SJCRH30 (cell line): ENCODE measurements at places on chromosomes 6 and 20. TPM values are rescaled to one million over a fixed set of nuclear protein-coding genes. Genes with fewer than 3 reads are reported as not detected.

DNA sequence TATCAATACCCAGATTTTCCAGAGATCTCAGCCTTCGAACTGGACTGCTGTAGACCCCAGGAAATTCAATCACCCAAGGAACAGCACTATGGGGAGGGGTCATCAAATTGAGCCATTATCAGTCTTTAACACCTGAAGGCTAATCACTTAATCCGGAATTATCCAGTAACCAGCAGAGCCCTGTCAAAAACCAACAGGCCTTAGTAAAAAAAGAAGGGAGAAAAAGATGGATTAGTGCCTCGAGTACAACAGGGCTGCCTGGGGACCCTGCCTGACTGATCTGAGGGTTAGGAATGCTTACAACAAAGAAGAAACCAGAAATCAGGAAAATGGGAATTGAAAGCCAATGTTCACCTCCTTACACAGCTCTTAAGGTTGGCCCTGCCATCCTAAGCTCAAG, 7.6 kb downstream of the RRAGD start:
- no peak overlapping the region for H3K27ac ChIP-seq
- H3K36me3 ChIP-seq: no peaks in the 10 kb centered on the region; the same call in 1 of the 2 replicates
- peaks cover 6% of the 10 kb centered on the region; the same call in 1 of the 2 replicates for H3K4me1 ChIP-seq
- no peak for DNase-seq

DNA sequence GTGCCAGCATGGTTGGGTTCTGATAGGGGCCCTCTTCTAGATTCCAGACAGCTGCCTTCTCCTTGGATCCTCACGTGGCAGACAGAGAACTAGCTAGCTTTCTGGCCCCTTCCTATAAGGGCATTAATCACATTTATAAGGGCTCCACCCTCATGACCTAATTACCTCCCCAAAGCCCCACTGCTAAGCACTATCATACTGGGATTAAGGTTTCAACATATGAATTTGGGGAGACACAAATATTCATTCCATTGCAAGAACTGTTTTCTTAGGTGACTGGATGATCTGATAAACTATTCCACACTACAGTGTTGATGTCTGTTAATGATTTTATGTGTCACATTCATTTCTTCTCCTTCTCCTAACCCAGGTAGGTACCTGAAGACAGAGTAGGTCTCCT, 135.8 kb upstream of the COL21A1 start:
- H3K4me1 ChIP-seq: peaks cover 46% of the 10 kb centered on the region
- H3K27me3 ChIP-seq: no peaks in the 10 kb centered on the region
- H3K27ac ChIP-seq: peak overlapping the region; percentile 90

The SYCP2L gene
- 3.0 and 3.5 TPM in 2 replicates for total RNA-seq

DNA sequence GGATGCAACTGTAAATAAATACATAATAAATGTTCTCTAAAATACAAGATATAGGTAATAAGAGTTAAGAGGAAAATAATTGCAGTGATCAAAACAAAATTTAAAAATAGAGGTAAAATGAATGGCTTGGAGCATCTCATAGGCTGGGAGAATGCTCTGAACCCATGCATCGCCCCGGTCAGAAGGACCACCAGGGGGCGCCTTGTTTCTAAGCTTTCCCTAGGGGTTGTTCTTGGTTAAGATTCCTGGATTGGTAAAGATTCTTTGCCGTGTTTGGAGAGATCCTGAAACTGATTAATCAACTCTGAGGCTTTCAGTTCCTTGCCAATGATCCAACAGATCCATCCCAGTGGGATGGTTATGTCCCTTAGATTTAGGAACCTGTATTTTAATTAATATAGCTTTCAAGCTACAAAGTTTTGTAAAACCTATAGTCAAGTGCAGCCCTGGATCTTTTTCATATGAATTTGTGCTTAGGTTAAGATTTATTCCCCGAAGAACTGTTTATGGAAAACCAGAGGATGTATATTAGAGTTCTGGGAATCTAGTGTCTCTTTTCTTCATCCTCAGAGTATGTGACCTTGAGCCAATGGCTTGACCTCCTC, 45.3 kb upstream of the PRELID3B start:
- H3K36me3 ChIP-seq: no peaks in the 10 kb centered on the region
- peaks cover 13% of the 10 kb centered on the region for H3K4me1 ChIP-seq
- peak; percentile 98 for DNase-seq

GRCh38 chr6:90465686-90466085, 121.2 kb downstream of the MAP3K7 start:
- H3K4me1 ChIP-seq: no peaks in the 10 kb centered on the region
- no peaks in the 10 kb centered on the region for H3K27me3 ChIP-seq
- DNase-seq: no peak
- H3K27ac ChIP-seq: no peak overlapping the region
- no peaks in the 10 kb centered on the region for H3K36me3 ChIP-seq
- no peak overlapping the region for H3K4me3 ChIP-seq

- no peak overlapping the region for H3K4me3 ChIP-seq
- no peaks in the 10 kb centered on the region for H3K36me3 ChIP-seq
- H3K4me1 ChIP-seq: no peaks in the 10 kb centered on the region
- no peaks in the 10 kb centered on the region for H3K27me3 ChIP-seq
- no peak overlapping the region for H3K27ac ChIP-seq
Observed at GRCh38 chr6:155038104-155038503, 43.0 kb downstream of the TIAM2 start.

The RNF144B gene
- 0.05 and 0.20 TPM in 2 replicates for total RNA-seq

- H3K36me3 ChIP-seq: no peaks in the 10 kb centered on the region
- H3K27ac ChIP-seq: no peak overlapping the region
- H3K4me1 ChIP-seq: no peaks in the 10 kb centered on the region
Observed at GRCh38 chr6:788058-788457, 95.1 kb upstream of the EXOC2 start.

GRCh38 chr6:160429620-160429895, 81.4 kb downstream of the SLC22A3 start:
- no peak for DNase-seq
- peaks cover 33% of the 10 kb centered on the region for H3K4me1 ChIP-seq
- H3K36me3 ChIP-seq: no peaks in the 10 kb centered on the region
- H3K27me3 ChIP-seq: no peaks in the 10 kb centered on the region; the same call in 1 of the 2 replicates
- no peak overlapping the region for H3K4me3 ChIP-seq

- no peaks in the 10 kb centered on the region for H3K36me3 ChIP-seq
- peak overlapping the region; percentile 92 for H3K27ac ChIP-seq
- peak overlapping the region; percentile 64 for H3K4me3 ChIP-seq
- peaks cover 7% of the 10 kb centered on the region; the same call in 1 of the 2 replicates for H3K4me1 ChIP-seq
Observed at GRCh38 chr6:111625461-111626391, 20.0 kb upstream of the TRAF3IP2 start.

- H3K27ac ChIP-seq: no peak overlapping the region
- no peaks in the 10 kb centered on the region for H3K27me3 ChIP-seq
Observed at GRCh38 chr20:21323640-21324039, 20.5 kb downstream of the XRN2 start.

- H3K27ac ChIP-seq: no peak overlapping the region
- no peak overlapping the region for H3K4me3 ChIP-seq
- no peaks in the 10 kb centered on the region for H3K36me3 ChIP-seq
- H3K4me1 ChIP-seq: no peaks in the 10 kb centered on the region
- no peak for DNase-seq
Observed at GRCh38 chr6:148599967-148600426, 146.8 kb upstream of the UST start.

The TRIM31 gene
- 0.10 TPM in 1 of 2 replicates, not detected in the other for total RNA-seq

DNA sequence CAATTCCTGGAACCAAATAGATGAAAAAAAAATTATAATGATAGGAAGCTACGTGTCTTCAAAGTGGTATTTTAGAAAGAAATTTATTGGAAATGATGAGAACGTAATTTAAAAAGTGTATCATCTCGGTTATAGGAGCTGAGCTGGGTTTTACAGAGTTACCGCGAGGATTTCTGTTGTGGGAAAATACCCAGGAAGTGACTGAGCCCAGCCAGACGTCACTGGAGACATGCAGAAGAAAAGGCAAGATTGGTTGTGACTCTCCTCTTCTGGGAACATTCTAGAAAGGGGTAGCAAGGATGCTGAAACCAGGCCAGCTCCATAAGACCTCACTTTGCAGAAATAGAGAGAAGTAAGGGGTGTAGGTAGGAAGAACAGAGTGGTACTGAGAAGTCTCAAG, 95.9 kb upstream of the ADGRF1 start:
- H3K27me3 ChIP-seq: no peaks in the 10 kb centered on the region
- H3K4me1 ChIP-seq: peaks cover 29% of the 10 kb centered on the region
- no peak overlapping the region for H3K4me3 ChIP-seq

GRCh38 chr6:157211603-157212455, 111.5 kb downstream of the TMEM242 start:
- no peak for DNase-seq
- no peak overlapping the region for H3K4me3 ChIP-seq
- H3K36me3 ChIP-seq: 0 out of 2 replicates have a peak, but pooled peaks cover 2% of the 10 kb centered on the region
- no peaks in the 10 kb centered on the region for H3K27me3 ChIP-seq

GRCh38 chr20:10447028-10447427, 11.9 kb downstream of the SLX4IP start:
- H3K27me3 ChIP-seq: no peaks in the 10 kb centered on the region
- H3K4me1 ChIP-seq: peaks cover 19% of the 10 kb centered on the region
- H3K27ac ChIP-seq: peak overlapping the region; percentile 97
- DNase-seq: peak; percentile 93

The PPP1R14C gene
- total RNA-seq: 0.05 TPM in 1 of 2 replicates, not detected in the other

The TFAP2C gene
- total RNA-seq: not detected in 2 replicates

The SMIM26 gene
- total RNA-seq: 76.8 and 84.0 TPM in 2 replicates

The PRPH2 gene
- 1.9 and 2.1 TPM in 2 replicates for total RNA-seq

GRCh38 chr6:10451394-10451793, 36.5 kb upstream of the TFAP2A start:
- no peaks in the 10 kb centered on the region for H3K4me1 ChIP-seq
- H3K27ac ChIP-seq: no peak overlapping the region
- no peaks in the 10 kb centered on the region for H3K36me3 ChIP-seq
- no peak overlapping the region for H3K4me3 ChIP-seq

The VSX1 gene
- total RNA-seq: 0.06 and 0.10 TPM in 2 replicates

DNA sequence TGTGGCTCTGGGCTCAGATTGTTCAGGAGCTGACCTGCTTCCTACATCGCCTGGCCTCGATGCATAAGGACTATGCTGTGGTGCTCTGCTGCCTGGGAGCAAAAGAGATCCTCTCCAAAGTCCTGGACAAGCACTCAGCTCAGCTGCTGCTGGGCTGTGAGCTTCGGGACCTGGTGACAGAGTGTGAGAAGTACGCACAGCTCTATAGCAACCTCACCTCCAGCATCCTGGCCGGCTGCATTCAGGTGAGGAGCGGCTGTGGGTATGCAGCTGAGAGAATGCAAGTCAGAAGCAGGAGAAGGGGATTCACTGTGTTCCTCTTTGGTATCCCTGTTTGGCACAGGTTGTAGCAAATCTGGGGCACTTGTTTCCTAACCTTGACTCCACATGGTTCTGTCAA, 17.9 kb downstream of the CUL9 start:
- DNase-seq: no peak
- H3K4me1 ChIP-seq: no peaks in the 10 kb centered on the region
- no peak overlapping the region for H3K27ac ChIP-seq
- no peak overlapping the region for H3K4me3 ChIP-seq
- H3K36me3 ChIP-seq: peaks cover 3% of the 10 kb centered on the region; the same call in 1 of the 2 replicates
- H3K27me3 ChIP-seq: no peaks in the 10 kb centered on the region

DNA sequence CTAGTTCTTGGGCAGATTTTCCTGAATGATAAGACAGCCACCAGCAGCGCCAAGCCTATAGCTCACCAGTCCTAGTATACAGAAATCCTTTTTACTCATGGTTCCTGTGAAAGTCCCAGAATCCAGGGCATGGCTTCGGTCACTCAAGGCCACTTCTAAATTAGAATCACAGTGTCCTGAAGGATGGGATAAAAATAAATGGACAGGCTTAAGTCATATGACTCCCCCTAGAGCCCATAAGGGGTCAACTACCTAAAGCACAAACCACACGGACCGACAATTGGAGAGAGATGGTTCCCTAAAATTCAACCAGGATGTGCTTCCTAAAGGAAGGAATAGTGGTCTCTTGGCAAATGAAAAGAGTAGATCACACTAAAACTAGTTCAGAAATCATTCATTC, 404.1 kb upstream of the PLCB4 start:
- no peaks in the 10 kb centered on the region for H3K4me1 ChIP-seq

DNA sequence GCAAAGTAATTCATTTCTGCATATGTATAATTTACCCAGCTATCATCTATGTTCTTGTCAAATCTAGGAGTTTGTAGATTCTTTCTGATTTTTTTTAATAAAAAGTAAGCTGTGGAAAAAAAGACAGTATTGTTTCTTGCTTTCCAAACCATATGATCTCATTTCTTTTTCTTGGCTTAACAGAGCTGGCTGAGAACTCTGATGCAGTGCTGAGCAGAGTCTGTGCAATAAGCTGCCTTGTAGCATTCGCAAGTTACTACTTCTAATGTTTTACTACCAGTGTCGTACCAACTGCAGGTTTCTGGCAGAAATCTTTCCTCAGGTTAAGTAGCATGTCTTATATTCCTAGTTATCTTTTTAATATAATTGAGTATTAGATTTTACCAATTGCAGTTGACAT, 15.6 kb downstream of the RRBP1 start:
- no peaks in the 10 kb centered on the region for H3K4me1 ChIP-seq
- no peak overlapping the region for H3K4me3 ChIP-seq
- DNase-seq: no peak

GRCh38 chr20:10061641-10062040, 26.9 kb downstream of the ANKEF1 start:
- H3K4me1 ChIP-seq: no peaks in the 10 kb centered on the region
- 0 out of 2 replicates have a peak, but pooled peaks cover 3% of the 10 kb centered on the region for H3K27me3 ChIP-seq
- no peak overlapping the region for H3K27ac ChIP-seq
- no peaks in the 10 kb centered on the region for H3K36me3 ChIP-seq

DNA sequence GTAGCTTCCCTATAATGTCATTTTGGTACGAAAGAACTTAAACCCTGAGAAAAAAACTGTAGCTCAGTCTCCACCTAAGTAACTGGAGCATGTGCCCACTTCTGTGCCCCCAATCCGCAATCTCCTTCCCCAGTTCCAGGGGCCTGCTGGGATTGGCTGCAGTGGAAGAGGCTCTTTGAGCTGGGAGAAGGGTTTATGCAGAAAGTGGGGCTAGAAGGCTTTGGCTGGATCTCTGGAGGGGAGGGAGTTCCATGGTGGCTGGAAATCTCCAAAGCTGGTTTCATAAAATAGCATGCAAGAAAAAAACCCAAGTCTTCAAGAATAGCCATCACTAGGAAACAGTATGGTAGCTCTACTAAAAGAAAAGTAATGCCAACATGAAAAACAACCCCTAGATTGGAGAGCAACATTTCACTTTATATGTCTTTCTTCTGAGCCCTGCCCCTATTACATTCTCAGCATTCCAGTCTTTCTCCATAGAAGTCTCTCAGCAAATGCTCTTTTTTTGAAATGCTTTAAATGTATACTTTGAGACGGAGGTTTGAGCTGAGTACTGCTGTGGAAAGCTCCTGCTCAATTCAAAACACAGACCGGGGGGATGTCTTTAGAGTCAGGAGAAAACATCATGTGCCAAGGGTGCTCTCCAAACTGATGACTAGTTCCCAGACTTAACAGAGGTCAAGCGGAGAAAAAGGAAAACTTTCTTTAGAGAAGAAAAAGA, 36.0 kb upstream of the FOXO3 start:
- no peak for DNase-seq
- H3K27ac ChIP-seq: no peak overlapping the region
- H3K27me3 ChIP-seq: no peaks in the 10 kb centered on the region
- H3K4me1 ChIP-seq: no peaks in the 10 kb centered on the region
- no peak overlapping the region for H3K4me3 ChIP-seq

The BPI gene
- total RNA-seq: 0.06 TPM in 1 of 2 replicates, not detected in the other

The LPA gene
- total RNA-seq: not detected in 2 replicates

- peaks cover 17% of the 10 kb centered on the region for H3K36me3 ChIP-seq
- peaks cover 39% of the 10 kb centered on the region for H3K4me1 ChIP-seq
- H3K4me3 ChIP-seq: no peak overlapping the region; the same call in 1 of the 2 replicates
- DNase-seq: no peak
- H3K27ac ChIP-seq: peak overlapping the region; percentile 76; the same call in 1 of the 2 replicates
Observed at GRCh38 chr20:31718952-31719643, 3.6 kb downstream of the BCL2L1 start.
